ENCODE measurements at places on chromosomes 2 and 18. TPM values are rescaled to one million over a fixed set of nuclear protein-coding genes. Genes with fewer than 3 reads are reported as not detected.

The RIT2 gene
- not detected for total RNA-seq

The RTP5 gene
- not detected for total RNA-seq

The SCN9A gene
- total RNA-seq, result 43.0 TPM

The STRADB gene
- 56.7 TPM for total RNA-seq

The RNF144A gene
- 12.0 TPM for total RNA-seq

The CPLX4 gene
- not detected for total RNA-seq

The GAREM1 gene
- 2.4 TPM for total RNA-seq

The LRRFIP1 gene
- total RNA-seq, result 102 TPM

The DSG2 gene
- 22.2 TPM for total RNA-seq

The ZNF385B gene
- not detected for total RNA-seq

The HOXD13 gene
- total RNA-seq, result 7.5 TPM

The PARD3B gene
- 13.7 TPM for total RNA-seq

The GRHL1 gene
- 0.37 TPM for total RNA-seq

The FMNL2 gene
- 35.4 TPM for total RNA-seq

The STPG4 gene
- 0.12 TPM for total RNA-seq

The NMUR1 gene
- total RNA-seq, result not detected

The DSC2 gene
- under 0.01 TPM for total RNA-seq

The WDR75 gene
- total RNA-seq, result 49.6 TPM

The RESP18 gene
- not detected for total RNA-seq

The CASP8 gene
- 30.4 TPM for total RNA-seq

The CDC42EP3 gene
- total RNA-seq, result 26.0 TPM

The PSMG2 gene
- total RNA-seq, result 51.0 TPM

The LDLRAD4 gene
- total RNA-seq, result 0.22 TPM

The TUBB8B gene
- not detected for total RNA-seq

The OSBPL6 gene
- 3.6 TPM for total RNA-seq

The CAD gene
- total RNA-seq, result 45.9 TPM

The EPB41L3 gene
- total RNA-seq, result 8.7 TPM

The MC5R gene
- not detected for total RNA-seq

The SCYGR5 gene
- not detected for total RNA-seq

The NYAP2 gene
- not detected for total RNA-seq

The FAM110C gene
- not detected for total RNA-seq

The RAMP1 gene
- 13.1 TPM for total RNA-seq

The TEX44 gene
- total RNA-seq, result not detected

The OXER1 gene
- not detected for total RNA-seq

The ANTXR1 gene
- 25.6 TPM for total RNA-seq

Measured in uterine smooth muscle cell (primary cell).